ENCODE measurements at places on chromosomes 6 and 20.
A peak's percentile ranks its signal among the peaks of the same experiment; 100 is the strongest.

- DNase-seq: no peak
Observed at GRCh38 chr6:134621858-134622257, 303.9 kb upstream of the SGK1 start.

GRCh38 chr6:161889324-161889723 is 615.5 kb upstream of the AGPAT4 start:
- no peak for DNase-seq

- no peak for DNase-seq
Observed at GRCh38 chr6:71179249-71179885, 109.2 kb upstream of the OGFRL1 start.

DNA sequence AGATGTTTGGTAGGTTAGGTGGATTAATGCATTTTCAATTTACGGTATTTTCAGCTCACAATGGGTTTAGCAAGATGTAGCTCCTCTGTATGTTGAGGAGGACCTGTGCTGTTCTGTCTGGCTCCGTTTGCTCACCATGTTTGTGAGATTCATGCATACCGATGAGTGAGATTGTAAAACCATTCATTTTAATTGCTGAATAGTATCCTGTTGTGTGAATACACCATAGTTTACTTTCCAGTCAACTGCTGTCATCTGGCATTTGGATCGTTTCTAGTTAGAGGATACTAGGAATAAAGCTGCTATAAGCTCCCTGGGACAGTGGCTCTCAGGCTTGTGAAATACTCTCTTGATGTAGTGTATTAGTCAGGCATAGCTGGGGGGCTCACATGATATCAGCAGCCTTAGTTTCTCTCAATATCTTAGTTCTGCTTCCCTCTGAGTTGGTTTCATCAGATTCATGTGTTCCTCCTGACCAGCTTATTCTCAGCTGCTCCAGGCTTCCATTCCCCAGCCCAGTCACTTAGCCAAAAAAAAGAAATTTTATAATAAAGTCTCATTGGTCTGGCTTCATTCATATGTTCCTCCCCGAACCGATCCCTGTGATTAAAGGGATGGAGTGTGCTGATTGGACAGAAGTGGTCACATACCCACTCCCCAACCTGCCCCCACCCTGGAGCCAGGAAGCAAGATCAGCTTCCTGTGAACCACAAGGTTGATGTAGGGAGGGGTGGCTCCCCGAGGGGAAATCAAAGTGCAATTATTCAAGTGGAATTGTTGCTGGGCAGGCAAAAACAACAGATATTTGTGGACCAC is 10.9 kb upstream of the B4GALT5 start:
- DNase-seq: peak; percentile 16

DNA sequence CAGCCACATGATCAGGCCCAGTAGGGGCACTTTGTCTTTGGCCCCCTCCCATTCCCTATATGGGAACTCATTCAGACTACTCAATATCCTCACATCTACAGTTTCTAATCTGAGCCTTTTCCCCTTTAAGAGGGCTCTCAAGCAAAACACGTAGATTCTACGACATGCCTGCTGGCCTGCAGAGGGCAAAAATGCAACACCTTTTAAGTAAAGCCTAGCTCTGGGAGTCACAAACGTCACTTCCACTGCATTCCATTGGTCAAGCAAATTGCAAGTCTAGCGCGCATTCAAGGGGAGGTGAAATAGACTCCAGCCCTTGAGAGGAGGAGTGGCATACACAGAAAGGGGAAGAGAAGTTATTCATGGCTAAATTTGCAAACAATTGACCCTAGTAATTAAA is 70.6 kb downstream of the CDC40 start:
- DNase-seq: no peak

- DNase-seq: no peak
Observed at GRCh38 chr6:2916158-2916925, 13.2 kb upstream of the SERPINB9 start.

- no peak for DNase-seq
Observed at GRCh38 chr6:25973923-25974555, 11.4 kb downstream of the TRIM38 start.

GRCh38 chr6:85389151-85389797 is 60.6 kb upstream of the NT5E start:
- no peak for DNase-seq

GRCh38 chr20:58246346-58246745 is 17.9 kb upstream of the ANKRD60 start:
- no peak for DNase-seq

- DNase-seq: no peak
Observed at GRCh38 chr6:163670336-163670735, 255.8 kb downstream of the QKI start.

DNA sequence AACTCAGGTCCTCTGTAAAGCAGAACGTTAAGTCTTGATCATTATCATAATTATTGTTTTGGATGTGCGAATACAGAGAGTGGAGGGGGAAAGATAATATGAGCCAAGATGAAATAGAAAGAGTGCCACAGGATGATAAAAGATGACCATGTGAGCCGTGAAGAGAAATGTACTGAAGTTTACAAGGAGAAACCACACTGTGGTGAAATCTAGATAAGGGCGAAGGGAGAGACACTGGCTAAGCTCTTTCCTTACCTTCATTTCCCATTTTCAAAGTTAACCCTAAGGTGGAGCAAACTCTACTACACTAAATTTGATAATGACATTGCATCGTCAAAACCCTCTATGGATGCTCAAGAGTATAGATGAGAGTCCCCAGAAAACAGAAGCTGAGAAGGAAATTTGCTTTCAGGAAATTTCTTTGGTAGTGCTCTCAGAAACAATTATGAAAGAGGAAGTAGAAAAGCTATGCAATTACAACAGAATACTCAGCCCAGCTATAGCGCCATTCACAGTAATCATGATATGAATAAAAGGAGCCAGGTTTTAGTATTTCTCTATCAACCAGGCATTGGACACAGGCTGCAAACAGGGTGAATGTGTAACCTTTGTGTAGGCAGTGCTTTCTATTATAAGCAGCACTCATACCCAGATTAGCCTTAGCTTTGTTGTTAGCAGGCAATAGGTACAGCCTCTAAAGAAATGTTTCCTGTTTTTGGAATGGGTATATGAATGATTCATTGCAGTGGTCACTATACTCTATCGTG is 1080.7 kb downstream of the GRIK2 start:
- DNase-seq: no peak

DNA sequence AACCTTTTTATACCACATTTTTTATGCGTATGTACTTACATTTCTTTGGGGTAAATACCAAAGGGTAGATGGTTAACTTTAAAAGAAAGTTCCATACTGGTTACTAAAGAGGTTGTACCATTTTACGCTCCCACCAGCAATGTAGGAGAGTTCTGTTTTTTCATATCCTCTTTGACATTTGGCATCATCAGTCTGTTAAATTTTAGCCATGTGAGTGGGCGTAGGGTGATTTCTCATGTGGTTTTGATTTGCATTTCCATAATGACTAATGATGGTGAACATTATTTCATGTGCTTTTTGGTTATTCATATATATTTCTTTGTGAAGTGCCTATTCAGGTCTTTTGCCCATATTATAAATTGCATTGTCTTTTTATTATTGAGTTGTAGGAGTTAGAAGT is 194.2 kb downstream of the PRL start:
- no peak for DNase-seq

DNA sequence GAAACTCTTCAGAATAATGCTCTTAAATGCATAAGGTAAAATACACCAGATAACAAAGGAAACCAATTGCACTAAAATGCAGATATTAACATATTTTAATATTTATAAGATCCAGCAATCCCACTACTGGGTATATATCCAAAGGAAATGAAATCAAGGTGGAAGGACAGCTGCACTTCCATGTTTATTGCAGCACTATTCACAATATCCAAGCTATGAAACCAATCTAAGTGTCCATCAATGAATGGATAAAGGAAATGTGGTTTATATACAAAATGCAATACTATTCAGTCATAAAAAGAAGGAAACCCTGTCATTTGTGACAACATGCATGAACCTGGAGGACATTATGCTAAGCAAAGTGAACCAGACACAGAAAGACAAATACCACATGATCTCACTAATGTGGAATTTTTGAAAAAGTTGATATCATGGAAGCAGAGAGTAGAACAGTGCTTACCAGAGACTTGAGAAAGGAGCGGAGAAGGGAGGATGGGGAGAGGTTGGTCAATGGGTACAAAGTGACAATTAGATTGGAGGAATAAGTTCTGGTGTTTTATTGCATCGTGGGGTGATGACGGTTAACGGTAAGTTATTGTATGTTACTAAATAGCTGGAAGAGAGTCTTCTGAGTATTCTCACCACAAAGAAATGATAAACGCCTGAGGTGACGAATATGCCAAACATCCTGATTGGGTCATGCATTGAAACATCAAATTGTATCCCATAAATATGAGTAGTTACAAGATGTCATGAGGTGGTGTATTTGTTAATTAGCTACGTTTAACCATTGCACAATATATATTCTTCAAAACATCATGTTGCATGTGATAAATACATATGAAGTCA is 37.9 kb upstream of the RNF24 start:
- no peak for DNase-seq

GRCh38 chr6:43492673-43493072 is 15.3 kb downstream of the TJAP1 start:
- DNase-seq: no peak

DNA sequence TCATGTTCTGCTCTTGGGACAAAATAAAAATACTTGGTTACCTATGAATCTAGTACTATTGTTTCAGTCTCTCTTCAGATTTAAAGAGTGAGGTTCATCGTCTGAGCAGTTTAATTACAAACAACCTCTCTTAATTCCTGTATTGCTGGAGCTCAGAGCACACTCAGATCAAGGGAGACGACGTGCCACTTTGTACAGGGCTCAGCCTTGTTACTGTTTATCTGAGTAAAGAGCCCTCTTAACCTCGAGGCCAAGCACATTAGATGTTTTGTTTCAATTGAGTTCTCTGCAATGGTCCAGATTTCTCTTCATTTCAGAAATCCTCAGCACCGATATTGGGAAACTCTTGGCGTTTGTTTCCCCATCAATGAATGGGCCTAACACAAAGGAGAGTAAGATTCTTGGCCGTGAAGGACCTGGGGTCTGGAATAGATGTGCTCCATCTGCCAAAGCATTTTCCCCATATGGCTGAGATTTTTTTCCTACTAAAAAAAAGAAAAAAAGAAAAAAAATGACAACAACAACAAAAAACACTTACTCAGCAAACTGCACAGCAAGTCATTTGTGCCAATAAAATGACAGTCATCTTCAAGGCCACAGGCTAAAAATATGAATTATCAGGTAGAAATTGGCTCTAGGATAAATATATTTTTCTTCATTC is 82.6 kb upstream of the CCN6 start:
- no peak for DNase-seq

DNA sequence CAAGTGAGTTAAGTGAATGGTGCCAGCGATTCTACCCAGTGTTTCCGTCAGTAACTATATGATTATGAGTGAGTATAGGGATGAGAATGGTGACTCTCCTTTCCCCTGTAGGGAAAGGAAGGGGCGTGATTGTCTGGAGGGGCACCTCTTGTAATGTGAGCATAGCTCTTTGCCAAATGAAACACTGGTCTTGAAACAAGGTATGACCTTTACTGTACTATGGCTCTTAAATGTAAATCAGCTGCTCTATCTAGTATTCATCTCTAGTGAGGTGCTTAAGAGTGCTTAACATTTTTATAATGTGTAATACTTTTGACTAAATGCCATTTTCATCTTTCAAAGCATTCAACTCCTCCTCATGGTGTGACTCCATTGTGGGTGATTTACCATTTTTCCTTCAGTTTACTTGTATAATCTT is 11.0 kb downstream of the PANK2 start:
- no peak for DNase-seq

DNA sequence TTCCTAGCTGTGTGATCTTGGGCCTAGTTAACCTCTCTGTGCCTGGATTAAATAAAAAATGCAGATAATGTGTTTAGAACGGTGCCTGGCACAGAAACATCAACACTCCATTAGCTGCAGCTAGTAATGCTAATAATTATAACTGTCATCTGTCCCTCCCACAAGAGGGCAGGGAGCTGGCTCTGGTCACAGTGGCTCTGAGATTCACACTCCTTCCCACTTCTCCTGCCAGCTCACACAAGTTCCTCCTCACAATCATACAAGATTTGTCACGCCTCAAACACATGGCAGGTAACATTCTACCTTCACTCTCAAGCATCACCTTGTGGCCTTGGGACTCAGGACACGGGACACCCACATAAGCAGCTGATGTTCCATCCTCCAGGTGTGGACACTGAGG is 2.4 kb downstream of the ADA start:
- no peak for DNase-seq

- no peak for DNase-seq
Observed at GRCh38 chr20:3701061-3701998, 11.1 kb downstream of the SIGLEC1 start.

DNA sequence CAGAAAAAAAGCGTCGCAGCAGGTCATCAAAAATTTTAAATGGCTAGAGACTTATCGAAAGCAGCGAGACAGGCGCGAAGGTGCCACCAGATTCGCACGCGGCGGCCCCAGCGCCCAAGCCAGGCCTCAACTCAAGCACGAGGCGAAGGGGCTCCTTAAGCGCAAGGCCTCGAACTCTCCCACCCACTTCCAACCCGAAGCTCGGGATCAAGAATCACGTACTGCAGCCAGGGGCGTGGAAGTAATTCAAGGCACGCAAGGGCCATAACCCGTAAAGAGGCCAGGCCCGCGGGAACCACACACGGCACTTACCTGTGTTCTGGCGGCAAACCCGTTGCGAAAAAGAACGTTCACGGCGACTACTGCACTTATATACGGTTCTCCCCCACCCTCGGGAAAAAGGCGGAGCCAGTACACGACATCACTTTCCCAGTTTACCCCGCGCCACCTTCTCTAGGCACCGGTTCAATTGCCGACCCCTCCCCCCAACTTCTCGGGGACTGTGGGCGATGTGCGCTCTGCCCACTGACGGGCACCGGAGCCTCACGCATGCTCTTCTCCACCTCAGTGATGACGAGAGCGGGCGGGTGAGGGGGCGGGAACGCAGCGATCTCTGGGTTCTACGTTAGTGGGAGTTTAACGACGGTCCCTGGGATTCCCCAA is at the start of gene EEF1A1:
TSS of gene EEF1A1 (minus strand) at position 345 of the 663 bp plus-strand sequence. CDS start 1,006 bp downstream, outside the sequence.
- DNase-seq: peak; percentile 100

DNA sequence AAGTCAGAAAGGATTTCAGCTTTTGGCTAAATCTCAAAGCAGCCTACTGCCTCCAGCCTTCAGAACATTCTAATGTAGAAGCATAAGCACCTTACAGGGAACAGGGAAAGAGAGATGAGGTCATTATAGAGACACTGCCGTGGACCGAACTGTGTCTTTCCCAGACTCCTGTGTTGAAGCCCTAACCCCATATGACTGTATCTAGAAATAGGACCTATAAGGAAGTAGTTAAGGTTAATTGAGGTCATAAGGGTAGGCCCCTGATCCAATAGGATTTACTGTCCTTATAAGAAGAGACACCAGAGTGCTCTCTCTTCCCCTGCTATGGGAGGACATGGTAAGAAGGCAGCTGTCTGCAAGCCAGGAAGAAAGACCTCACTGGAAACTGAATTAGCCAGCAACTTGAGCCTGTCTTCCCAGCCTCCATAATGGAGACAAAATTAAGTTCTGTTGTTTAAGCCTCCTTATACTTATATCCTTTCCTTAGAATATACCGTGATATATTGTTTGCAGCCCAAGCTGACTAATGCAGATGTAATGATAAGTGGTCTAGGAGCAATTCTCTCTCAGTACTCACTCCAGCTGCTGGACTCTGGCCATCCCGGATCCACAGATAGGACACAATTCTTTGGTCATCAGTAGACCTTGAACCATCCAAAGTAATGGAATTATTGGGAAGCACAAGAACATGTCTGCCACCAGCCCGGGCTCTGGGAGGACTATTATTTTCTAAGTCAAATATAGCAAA is 71.4 kb downstream of the ALDH5A1 start:
- no peak for DNase-seq
